ENCODE measurements at places on chromosomes 11 and 22. TPM values are rescaled to one million over a fixed set of nuclear protein-coding genes. Genes with fewer than 3 reads are reported as not detected.

Gene CD6
- total RNA-seq = not detected

Gene PIWIL4
- 0.59 TPM for total RNA-seq

Gene TPH1
- 0.45 TPM for total RNA-seq

Gene PAMR1
- 26.1 TPM for total RNA-seq

Gene ZC3H12C
- 10.9 TPM for total RNA-seq

Gene OR51B5
- not detected for total RNA-seq

Gene GUCY1A2
- total RNA-seq = 0.15 TPM

Gene KRTAP5-3
- not detected for total RNA-seq

Gene LYVE1
- total RNA-seq = not detected

Gene TRPM5
- total RNA-seq = not detected

Gene INSC
- 3.5 TPM for total RNA-seq

Gene TEX12
- not detected for total RNA-seq

Gene GPR83
- not detected for total RNA-seq

Gene PDGFB
- total RNA-seq = 1.8 TPM

Gene THY1
- total RNA-seq = 72.6 TPM

Gene NRGN
- total RNA-seq = 6.6 TPM

Gene CHRNA10
- total RNA-seq = 0.34 TPM

Gene ALX4
- total RNA-seq = not detected

Gene SCGB1C1
- not detected for total RNA-seq

Gene TECTA
- total RNA-seq = under 0.01 TPM

Gene KRTAP5-1
- total RNA-seq = not detected

Gene ZBTB16
- 13.6 TPM for total RNA-seq

Gene CREBZF
- 15.6 TPM for total RNA-seq

All from bronchus fibroblast of lung (primary cell).